ENCODE measurements at places on chromosomes 5 and 9.
A peak's percentile ranks its signal among the peaks of the same experiment; 100 is the strongest.

GRCh38 chr5:72255237-72255636, 64.8 kb downstream of the MRPS27 start:
- DNase-seq, result no peak
- H3K4me3 ChIP-seq, result no peak overlapping the region
- peak overlapping the region; percentile 12 for H3K27ac ChIP-seq
- H3K36me3 ChIP-seq, result peaks cover 6% of the 10 kb centered on the region
- no peaks in the 10 kb centered on the region for H3K27me3 ChIP-seq
- peaks cover 9% of the 10 kb centered on the region for H3K4me1 ChIP-seq

- no peaks in the 10 kb centered on the region for H3K36me3 ChIP-seq
- DNase-seq, result no peak
- peaks cover 19% of the 10 kb centered on the region for H3K27me3 ChIP-seq
- H3K4me3 ChIP-seq, result no peak overlapping the region
Measured at GRCh38 chr9:84823421-84824271, 154.1 kb downstream of the NTRK2 start.

GRCh38 chr5:3933536-3933935, 337.9 kb downstream of the IRX1 start:
- H3K27ac ChIP-seq, result no peak overlapping the region
- H3K27me3 ChIP-seq, result no peaks in the 10 kb centered on the region
- H3K4me1 ChIP-seq, result no peaks in the 10 kb centered on the region
- H3K4me3 ChIP-seq, result no peak overlapping the region
- DNase-seq, result no peak
- H3K36me3 ChIP-seq, result no peaks in the 10 kb centered on the region

DNA sequence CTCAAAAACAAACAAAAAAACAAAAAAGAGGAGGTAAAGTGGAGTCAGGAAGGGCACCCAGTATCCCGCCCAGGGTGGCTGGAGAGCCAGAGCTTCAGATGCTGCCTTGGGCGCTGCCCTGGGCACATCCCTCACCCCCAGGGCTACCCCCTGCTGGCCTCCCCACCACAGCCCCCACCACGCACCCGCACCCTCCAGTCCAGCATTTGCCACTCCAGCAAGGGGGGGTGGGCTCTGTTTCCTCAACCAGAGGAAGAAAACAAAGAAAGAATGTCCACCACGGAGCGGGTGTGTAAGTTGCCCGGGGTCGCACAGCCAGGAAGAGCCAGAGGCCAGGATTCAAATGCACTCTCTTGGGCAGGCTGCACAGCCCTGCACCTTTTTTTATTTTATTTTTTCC, 86.1 kb downstream of the NTNG2 start:
- DNase-seq, result no peak
- H3K4me1 ChIP-seq, result no peaks in the 10 kb centered on the region
- H3K4me3 ChIP-seq, result no peak overlapping the region
- peaks cover 12% of the 10 kb centered on the region for H3K27me3 ChIP-seq

- H3K27me3 ChIP-seq, result no peaks in the 10 kb centered on the region
- peaks cover 30% of the 10 kb centered on the region for H3K4me1 ChIP-seq
- peak overlapping the region; percentile 58 for H3K27ac ChIP-seq
- DNase-seq, result no peak
- peak overlapping the region; percentile 91 for H3K4me3 ChIP-seq
Measured at GRCh38 chr5:179733772-179734126, 1.1 kb downstream of the MAML1 start.

All from MCF 10A (cell line).